SW 1271 (cell line): ENCODE measurements at places on chromosomes 11 and 22.

GRCh38 chr11:111586388-111586831 lies 15.8 kb upstream of the SIK2 start:
- peak; percentile 31 for DNase-seq

GRCh38 chr11:12117611-12118010 lies 7.2 kb downstream of the MICAL2 start:
- no peak for DNase-seq

DNA sequence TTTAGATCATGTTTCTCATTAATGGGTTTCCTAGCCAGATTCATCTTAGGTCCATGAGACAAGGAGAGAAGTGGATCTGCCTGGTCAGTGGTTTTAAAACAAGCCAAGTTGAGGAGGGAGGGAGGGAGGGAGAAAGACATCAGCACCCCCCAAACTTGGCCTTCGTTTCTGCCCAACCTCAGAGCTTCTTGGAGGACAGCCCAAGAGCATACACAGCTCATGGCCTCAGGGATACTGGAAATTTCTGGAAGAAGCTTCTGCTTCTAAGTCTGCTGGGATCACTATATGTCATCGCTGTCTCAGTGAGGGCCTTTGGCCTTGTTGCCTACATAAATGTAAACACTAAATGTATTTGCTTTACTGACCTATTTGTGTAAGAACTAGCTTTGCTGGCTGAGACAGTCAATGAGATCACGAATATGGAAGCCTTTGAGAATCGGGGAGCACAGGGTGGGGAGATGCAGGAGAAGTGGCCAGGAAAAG lies 375.1 kb downstream of the BUD13 start:
- no peak for DNase-seq

DNA sequence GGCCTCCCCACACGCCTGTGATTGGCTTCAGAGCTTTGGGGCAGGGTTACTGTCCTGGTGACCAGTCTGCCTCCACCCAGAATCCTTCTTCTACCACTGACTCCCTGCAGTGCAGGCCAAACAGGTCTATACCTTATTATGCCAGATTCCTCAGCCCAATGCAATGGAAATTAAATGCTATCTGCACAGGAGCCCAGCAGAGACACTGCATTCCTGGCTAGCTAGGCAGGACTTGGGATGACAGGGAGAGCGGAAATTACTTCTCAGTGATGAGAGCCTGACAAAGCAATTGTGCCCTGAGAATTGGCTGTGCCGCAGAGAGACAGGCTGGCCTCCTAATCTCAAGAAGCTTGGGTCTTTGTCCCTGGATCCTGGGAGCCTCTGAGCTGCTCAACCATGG lies 143.8 kb upstream of the NCAM1 start:
- no peak for DNase-seq

GRCh38 chr11:12088047-12088481 lies 22.3 kb upstream of the MICAL2 start:
- DNase-seq, result peak; percentile 57

GRCh38 chr22:43859176-43859575 lies 3.1 kb downstream of the SULT4A1 start:
- no peak for DNase-seq

DNA sequence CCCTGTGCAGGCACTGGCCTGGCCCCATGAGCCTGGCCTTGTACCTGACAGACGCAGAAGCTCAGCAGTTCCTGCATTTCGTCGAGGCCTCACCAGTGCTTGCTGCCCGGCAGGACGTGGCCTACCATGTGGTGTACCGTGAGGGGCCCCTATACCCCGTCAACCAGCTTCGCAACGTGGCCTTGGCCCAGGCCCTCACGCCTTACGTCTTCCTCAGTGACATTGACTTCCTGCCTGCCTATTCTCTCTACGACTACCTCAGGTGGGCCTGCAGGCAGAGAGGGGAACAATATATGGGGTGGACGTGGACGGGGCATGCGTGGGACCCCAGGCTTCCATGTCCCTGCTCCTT lies 4.9 kb downstream of the LARGE2 start:
- no peak for DNase-seq

- no peak for DNase-seq
These were observed 43.2 kb downstream of the NAT10 start for GRCh38 chr11:34148504-34149165.

DNA sequence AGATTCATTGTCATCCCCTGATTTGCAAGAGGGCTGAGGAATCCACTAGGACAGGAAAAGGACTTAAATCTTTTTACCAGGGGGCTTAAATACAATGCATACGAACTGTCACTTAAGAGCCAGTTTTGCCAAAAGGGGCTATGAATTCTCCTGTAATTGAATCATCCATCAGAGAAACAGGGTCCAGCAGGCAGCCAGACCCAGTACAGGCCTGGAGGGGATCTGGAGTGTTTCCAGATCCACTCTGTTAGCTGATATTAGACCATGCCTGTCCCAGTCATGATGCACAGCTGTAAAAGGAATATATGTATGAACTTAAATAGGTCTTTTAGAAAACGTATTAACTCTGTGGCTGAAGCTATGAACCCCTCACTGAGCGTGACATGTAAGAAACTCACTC lies 53.8 kb upstream of the PRSS23 start:
- DNase-seq, result no peak
